Uterus (tissue), 4 donors: ENCODE measurements at places on chromosomes 12 and 14.

DNA sequence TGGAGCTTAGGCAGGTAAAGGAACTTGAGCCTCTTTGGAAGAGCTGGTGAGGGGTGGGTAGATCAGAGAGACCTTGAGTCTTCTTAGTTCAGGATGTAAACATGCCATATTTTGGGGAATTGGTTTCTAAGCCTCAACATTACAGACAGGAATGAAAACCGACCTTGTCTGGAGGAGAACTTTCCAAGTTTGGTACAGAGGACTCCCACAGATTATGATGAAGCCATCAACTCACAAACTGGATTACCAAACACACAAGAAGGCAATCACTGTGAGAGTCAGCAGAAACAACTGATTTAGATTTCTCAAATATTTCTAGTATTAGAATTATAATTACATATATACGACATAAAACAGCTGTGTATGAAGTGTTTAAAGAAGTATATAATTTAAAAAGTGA, 22.3 kb upstream of the AMN1 start:
- H3K36me3 ChIP-seq = no peaks in the 10 kb centered on the region
- peak overlapping the region; percentile 21 for H3K27ac ChIP-seq

- no peaks in the 10 kb centered on the region for H3K36me3 ChIP-seq
- no peak for DNase-seq
- no peak overlapping the region for H3K27ac ChIP-seq
- no peaks in the 10 kb centered on the region for H3K4me1 ChIP-seq
- no peaks in the 10 kb centered on the region for H3K27me3 ChIP-seq
- H3K4me3 ChIP-seq = no peak overlapping the region
These were observed 185.1 kb downstream of the AKAP6 start for GRCh38 chr14:32514236-32514635.

- H3K27ac ChIP-seq = no peak overlapping the region
- no peak for DNase-seq
- H3K4me1 ChIP-seq = no peaks in the 10 kb centered on the region
These were observed 1605.7 kb upstream of the FLRT2 start for GRCh38 chr14:83924259-83924658.

DNA sequence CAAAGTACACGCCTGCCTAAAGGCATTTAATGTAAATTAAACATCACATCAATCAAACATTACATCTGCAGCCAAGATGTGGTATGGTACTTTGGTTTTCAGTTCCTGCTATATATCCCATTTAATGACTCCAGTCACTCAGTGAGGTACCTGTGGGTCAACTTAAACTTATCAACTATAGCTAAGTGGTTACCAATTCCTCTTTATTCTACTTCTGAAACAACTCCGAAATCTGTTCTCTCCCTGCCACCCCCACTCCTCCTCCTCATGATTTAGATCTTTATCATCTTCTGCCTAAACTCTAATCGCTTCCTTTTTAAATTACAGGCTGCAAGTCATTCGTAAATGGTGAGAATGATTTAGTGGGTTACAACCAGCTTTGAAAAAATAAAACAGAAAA, 57.9 kb downstream of the BCL2L14 start:
- H3K4me3 ChIP-seq = no peak overlapping the region
- no peak for DNase-seq
- H3K4me1 ChIP-seq = no peaks in the 10 kb centered on the region
- H3K27ac ChIP-seq = no peak overlapping the region
- no peaks in the 10 kb centered on the region for H3K27me3 ChIP-seq
- no peaks in the 10 kb centered on the region for H3K36me3 ChIP-seq

GRCh38 chr14:48936362-48936761, 649.8 kb downstream of the RPS29 start:
- H3K4me1 ChIP-seq = no peaks in the 10 kb centered on the region
- no peak overlapping the region for H3K27ac ChIP-seq
- no peak for DNase-seq
- H3K27me3 ChIP-seq = no peaks in the 10 kb centered on the region
- no peak overlapping the region for H3K4me3 ChIP-seq

- no peak overlapping the region for H3K4me3 ChIP-seq
- DNase-seq = no peak
- no peaks in the 10 kb centered on the region for H3K27me3 ChIP-seq
- no peaks in the 10 kb centered on the region for H3K36me3 ChIP-seq
- no peaks in the 10 kb centered on the region for H3K4me1 ChIP-seq
- no peak overlapping the region for H3K27ac ChIP-seq
These were observed 295.3 kb downstream of the KCNC2 start for GRCh38 chr12:74914378-74914777.

DNA sequence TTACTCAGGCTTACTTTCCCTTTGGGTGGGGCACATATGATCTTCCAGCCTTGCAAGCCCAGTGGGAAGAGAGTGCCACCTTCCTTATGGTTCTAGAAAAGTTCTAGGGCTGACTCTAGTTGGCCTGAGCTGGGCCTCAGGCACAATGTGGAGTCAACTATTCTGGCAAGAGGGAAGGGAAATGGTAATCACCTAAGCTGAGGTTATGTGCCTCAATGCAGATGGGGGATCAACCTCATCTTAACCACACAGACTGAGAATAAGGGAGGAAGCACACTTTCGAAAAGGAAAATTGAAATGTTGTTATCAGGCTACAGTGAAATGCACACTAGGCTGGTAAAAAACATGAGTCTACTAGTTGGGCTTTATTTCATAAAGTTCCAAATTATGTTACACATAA, 77.5 kb upstream of the RMST start:
- H3K4me1 ChIP-seq = no peaks in the 10 kb centered on the region
- H3K27ac ChIP-seq = no peak overlapping the region
- no peaks in the 10 kb centered on the region for H3K27me3 ChIP-seq
- no peaks in the 10 kb centered on the region for H3K36me3 ChIP-seq

GRCh38 chr12:80763874-80764273, 47.2 kb downstream of the MYF5 start:
- no peaks in the 10 kb centered on the region for H3K27me3 ChIP-seq
- no peak for DNase-seq
- no peak overlapping the region for H3K4me3 ChIP-seq
- H3K27ac ChIP-seq = no peak overlapping the region
- H3K36me3 ChIP-seq = no peaks in the 10 kb centered on the region

DNA sequence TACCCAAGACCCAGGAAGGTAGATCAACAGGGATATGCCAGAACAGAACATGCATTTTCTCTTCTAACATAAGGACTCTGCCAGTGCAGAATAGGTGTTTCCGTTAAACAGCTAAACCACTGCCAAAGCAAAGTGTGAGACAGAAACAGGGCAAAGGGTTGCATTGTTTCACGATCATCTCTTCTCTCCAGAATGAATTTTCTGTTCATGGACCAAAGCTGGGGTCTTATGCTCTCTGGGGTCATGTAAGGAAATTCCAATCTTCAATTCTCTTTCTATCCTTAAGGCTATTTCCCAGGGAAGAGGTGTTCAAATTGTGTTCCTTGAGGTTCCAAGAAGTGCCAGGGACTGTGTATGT, 10.9 kb downstream of the PSMB5 start:
- H3K4me1 ChIP-seq = no peaks in the 10 kb centered on the region
- H3K36me3 ChIP-seq = no peaks in the 10 kb centered on the region
- DNase-seq = no peak
- no peak overlapping the region for H3K4me3 ChIP-seq

DNA sequence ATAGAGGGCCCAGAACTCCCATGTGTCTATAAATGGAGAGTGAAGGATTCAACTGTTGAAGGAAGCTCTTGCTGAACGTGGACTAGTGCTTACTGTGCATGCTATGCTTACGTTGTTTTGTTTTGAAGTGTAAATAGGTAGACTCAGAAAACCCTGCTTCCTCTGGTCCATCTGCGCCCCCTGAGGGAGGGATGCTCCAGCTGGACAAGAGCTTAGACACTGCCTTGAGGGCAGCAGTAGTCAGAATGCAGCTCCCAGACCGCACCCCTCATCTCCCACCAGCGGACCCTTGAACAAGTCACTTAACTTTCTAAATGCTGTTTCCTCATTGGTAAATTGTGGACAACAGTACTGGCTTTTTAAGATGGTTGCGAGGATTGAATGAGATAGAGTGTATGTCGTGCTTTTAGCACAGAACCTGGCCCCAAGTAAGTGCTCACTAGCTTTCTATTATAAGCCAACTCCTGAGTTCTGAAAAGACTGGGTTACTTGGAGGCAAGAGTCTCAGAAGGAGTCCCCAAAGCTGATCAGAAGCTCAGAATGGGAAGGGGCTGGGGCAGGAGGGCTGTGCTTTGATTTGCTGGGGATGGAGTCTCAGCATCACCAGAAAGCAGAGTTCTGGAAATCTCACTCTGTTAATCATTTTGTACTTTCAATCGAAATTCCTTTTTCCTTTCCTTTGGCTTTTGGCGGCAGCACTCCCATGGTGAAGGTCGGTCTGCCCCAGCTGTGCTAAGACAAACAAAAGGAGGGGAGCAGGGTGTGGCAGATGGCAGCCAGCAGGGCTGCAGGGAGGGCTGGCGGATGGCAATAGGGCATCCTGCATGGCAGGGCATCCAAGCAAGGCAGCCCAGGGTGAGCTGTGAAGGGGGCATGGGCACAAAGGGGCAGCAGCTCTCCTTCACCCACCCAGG, 15.6 kb downstream of the AGAP2 start:
- H3K27me3 ChIP-seq = no peaks in the 10 kb centered on the region
- no peak for DNase-seq
- H3K27ac ChIP-seq = no peak overlapping the region
- no peaks in the 10 kb centered on the region for H3K36me3 ChIP-seq
- no peak overlapping the region for H3K4me3 ChIP-seq
